Neural crest cell (in vitro differentiated cells): ENCODE measurements at places on chromosomes 13 and 19. TPM values are rescaled to one million over a fixed set of nuclear protein-coding genes. Genes with fewer than 3 reads are reported as not detected.

DNA sequence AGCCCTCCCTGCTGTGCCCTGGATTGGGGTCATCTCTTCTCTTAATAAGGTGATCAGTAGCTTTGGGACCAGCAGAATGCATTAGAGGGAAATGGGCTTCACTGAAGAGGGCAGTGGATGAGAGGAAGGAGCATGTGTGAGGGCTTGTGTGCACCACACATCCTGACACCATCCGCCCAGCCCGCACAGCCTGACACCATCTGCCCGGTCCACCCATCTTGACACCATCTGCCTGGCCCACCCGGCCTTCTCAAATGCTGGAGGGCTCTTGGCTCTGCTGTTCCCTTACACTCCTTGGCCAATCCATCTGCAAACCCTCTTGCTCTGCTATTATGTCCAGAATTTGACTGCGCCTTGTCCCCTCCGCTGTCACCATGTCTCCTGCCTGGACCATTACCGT, 41.8 kb downstream of the BICRA start:
- DNase-seq, result no peak

The PRTN3 gene
- not detected in 2 replicates for total RNA-seq

GRCh38 chr13:112706171-112706570, 16.3 kb downstream of the ATP11A start:
- DNase-seq, result no peak

GRCh38 chr19:7874076-7874896, at the start of gene PRR36:
Gene PRR36, minus strand, starts transcription at chr19:7874390. Its CDS starts 701 bp downstream, at chr19:7873689.
- DNase-seq, result peak; percentile 68

DNA sequence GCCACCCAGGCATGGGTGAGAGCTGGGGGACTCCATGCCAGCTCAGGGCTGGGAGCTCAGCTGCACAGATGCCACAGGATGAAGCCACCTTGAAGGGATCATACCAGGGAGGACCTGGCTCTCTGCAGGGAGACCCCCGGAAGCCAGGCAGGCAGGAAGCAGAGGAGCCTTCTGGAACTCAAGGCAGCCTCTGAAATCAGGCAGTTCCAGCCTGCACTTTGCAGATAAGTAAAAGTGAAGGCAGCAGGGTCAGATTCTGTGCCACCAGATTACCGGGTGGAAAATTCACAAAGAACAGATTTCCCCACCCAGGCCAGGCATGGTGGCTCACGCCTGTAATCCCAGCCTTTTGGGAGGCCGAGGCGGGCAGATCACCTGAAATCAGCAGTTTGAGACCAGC, 2.5 kb downstream of the TMEM259 start:
- no peak for DNase-seq

GRCh38 chr13:49370371-49370770, 73.5 kb downstream of the CAB39L start:
- no peak for DNase-seq

DNA sequence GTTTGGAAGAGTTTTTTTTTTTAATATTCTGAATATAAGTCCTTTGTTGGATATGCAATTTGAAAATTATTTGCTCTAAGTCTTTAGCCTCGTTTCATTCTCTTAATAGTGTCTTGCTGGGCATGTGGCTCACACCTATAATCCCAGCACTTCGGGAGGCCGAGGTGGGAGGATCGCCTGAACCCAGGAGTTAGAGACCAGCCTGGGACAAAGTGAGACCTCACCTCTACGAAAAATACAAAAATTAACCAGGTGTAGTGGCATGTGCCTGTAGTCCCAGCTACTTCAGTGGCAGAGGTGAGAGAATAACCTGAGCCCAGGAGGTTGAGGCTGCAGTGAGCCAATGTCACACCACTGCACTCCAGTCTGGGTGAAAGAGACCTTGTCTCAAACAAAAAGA, 87.3 kb upstream of the UBAC2 start:
- DNase-seq, result no peak

The CILP2 gene
- 2.7 and 2.9 TPM in 2 replicates for total RNA-seq

DNA sequence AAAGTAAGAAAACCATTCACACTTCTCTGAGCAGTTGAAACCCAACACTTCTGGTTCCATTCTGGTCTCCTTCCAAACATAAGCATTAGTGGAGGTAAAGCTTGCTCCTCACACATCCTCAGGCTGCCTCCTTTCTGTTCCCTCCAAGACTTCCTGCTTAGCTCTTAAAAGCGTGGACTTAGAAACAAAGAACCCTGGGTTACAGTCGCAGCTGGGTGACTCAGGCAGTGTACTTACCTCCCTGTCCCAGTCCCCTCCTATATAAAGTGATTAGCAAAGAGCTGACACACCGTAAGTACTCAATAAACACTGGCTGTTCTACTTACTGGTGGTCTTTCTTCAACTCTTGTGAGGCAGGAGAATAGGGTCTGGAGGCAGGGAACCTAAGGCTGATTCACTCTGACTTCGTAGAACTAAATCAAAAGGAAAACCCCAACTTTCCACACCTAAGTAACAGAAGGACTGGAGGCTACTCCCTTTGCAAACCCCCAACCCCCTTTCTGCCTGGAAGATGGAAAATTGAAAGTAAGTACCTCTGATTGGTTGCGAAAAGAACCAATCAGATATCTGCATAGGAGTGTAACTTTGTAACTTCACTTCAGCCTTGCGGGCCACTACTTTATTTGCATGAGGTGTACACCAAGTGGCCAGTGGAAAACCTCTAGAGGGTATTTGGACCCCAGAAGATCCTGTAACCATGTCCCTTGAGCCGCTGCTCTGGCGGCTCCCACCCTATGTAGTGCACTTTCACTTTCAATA, 165.4 kb downstream of the SUCLA2 start:
- no peak for DNase-seq

GRCh38 chr19:29499921-29500590, 25.7 kb upstream of the VSTM2B start:
- DNase-seq, result no peak

The MBD3L2B gene
- not detected in 2 replicates for total RNA-seq

The PABPC3 gene
- 0.14 TPM in 2 replicates for total RNA-seq

The MTUS2 gene
- total RNA-seq, result 0.89 and 0.91 TPM in 2 replicates

DNA sequence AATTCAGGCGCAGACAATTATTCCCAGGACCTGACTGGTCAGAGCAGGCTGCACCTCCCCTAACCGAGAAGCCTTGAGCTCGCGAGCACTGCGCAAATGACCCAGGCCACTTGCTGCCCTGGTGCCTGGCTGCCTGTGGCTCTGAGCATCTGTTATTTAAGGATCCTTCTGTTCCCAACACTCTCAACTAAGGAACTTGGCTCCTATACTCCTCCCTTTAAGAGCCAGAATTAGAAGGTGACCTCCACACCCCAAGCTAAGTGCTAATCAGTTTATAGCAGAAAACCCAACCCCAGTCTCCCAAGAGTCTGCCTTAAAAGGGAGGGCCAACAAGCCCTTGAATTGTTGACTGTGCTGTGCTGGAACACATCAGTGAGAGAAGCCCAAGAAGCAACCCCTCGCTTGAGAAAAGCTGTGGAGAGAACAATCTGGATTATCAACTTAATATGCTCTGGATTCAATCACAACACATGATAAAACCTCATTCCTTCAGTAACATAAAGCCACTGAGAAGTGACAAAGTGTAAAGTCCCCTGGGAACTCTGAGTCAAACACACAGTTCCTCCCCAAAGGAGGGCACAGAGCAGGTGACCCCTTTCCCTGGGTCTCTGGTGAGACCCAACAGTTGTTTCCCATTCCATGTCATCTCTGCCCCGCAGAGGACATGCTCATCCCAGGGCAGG, 14.6 kb downstream of the AKAP8L start:
- no peak for DNase-seq

DNA sequence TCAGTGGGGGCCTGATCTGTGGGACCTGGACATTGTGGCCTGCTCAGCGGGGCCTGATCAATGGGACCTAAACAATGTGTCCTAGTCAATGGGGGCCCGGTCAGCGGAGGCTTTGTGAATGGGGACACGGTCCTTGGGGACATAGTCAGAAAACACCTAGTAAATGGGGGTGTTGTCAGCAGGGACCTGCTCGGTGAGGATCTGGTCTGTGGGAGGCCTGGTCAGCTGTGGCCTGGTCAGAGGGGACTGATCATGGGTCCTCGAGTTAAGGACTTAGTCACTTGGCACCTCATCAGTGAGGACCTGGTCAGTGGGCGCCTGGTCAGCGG, 44.5 kb upstream of the TPM4 start:
- no peak for DNase-seq
